ENCODE measurements at places on chromosomes 16 and 17.

DNA sequence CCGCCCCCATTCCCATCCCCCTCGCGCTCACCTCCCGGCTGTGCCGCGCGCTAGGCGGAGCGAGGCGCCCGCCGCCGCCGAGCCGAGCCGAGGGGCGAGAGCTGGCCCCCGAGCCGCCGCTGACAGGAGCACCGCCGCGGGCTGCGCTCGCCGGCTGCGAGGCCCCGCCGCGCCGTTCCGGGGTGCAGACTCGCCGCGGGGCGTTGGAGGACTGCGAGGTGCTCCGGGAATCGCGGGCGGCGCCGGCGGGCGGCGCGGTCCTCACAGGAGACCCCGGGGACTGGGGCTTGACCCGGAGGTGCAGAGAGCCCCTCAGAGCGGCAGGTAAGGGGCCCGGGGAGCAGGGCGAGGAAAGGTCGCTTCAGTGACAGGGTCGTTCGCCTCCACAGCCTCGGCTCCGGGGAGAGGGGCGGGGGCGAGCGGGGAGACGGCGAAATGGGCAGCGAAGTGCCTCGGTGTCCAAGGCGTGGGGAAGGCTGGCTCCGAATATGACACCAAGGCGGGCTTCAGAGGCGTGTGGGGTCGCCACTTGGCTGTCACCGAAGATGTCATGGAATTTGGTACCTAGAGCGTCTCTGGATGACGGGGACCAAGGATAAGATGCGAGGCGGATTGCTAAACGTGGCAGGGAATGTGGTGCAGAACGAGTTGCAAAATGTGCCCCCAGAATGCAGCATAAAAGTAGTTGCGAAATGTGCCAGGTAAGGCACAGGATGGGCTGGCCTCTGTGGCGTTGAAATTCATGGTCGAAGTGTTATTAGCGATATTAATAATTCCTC lies 580 bp downstream of the TANC2 start:
- DNase-seq: no peak
- H3K4me1 ChIP-seq: peaks cover 23% of the 10 kb centered on the region
- peak overlapping the region; percentile 83 for H3K27ac ChIP-seq
- H3K36me3 ChIP-seq: no peaks in the 10 kb centered on the region
- peak overlapping the region; percentile 76 for H3K4me3 ChIP-seq

GRCh38 chr16:46859719-46860152 lies 24.4 kb upstream of the GPT2 start:
- no peak overlapping the region for H3K27ac ChIP-seq
- H3K36me3 ChIP-seq: no peaks in the 10 kb centered on the region
- no peaks in the 10 kb centered on the region for H3K27me3 ChIP-seq
- no peak overlapping the region for H3K4me3 ChIP-seq

DNA sequence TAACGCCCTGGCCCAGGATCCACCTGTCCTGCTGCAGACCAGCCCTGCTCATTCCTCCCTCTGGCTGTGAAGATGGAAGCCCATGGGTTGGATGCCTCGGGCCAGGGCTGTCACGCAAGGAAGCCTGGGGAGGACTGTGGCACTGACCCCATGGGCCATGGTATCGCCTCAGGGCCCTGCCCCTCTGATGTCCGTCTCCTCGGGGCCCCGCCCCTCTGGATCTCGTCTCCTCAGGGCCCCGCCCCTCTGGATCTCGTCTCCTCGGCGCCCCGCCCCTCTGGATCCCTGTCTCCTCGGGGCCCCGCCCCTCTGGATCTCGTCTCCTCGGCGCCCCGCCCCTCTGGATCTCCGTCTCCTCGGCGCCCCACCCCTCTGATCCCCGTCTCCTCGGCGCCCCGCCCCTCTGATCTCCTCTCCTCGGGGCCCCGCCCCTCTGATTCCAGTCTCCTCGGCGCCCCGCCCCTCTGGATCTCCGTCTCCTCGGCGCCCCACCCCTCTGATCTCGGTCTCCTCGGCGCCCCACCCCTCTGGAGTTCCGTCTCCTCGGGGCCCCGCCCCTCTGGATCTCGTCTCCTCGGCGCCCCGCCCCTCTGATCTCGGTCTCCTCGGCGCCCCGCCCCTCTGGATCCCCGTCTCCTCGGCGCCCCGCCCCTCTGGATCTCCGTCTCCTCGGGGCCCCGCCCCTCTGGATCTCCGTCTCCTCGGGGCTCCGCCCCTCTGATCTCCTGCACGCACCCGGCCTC lies 24.0 kb downstream of the METRNL start:
- no peak overlapping the region for H3K4me3 ChIP-seq
- no peak overlapping the region for H3K27ac ChIP-seq
- no peak for DNase-seq
- H3K27me3 ChIP-seq: peaks cover 8% of the 10 kb centered on the region
- no peaks in the 10 kb centered on the region for H3K36me3 ChIP-seq

DNA sequence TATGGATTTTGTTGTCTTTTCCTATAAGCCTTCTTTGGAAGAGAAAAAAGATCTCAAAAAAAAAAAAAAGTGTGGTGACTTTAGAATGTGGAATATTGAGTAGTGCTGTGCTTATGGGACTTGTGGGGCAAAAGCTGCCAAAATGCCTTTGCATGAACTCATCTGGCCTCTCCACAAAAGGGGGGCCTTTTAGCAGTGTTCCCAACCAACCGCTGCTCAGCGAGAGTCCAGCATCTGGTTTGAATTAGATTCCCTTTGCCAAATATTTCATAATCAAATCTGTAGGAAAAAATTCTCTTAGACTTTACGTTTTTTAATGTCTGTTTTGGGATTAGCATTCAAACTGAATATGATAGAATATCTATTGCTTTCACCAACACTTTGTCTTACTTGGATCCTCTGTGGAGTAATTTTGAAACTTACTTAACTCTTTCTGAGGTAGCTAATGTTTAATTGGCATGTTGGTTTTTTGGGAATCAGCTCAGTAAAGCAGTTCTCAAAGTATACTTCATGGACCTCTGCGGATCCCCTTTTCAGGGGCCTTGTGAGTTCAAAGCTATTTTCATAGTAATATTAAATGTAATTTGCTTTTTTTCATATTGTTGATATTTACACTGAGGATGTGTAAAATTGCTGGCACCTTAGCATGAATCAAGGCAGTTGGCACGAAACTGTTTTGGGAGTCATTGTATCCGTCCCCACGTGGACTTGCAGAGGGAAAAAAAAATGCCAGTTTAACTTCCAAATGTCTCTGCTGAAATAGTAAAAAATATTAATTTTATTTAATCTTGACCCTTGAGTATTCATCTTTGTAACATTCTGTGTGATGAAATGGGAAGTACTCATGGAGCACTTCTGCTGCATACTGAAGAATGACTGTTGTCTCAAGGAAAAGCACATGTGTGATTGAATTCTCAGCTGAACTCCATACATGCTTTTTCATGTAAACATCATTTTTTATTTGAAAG lies 34.7 kb upstream of the VPS4A start:
- H3K27me3 ChIP-seq: no peaks in the 10 kb centered on the region
- H3K27ac ChIP-seq: no peak overlapping the region
- H3K36me3 ChIP-seq: no peaks in the 10 kb centered on the region
- no peaks in the 10 kb centered on the region for H3K4me1 ChIP-seq
- DNase-seq: no peak

DNA sequence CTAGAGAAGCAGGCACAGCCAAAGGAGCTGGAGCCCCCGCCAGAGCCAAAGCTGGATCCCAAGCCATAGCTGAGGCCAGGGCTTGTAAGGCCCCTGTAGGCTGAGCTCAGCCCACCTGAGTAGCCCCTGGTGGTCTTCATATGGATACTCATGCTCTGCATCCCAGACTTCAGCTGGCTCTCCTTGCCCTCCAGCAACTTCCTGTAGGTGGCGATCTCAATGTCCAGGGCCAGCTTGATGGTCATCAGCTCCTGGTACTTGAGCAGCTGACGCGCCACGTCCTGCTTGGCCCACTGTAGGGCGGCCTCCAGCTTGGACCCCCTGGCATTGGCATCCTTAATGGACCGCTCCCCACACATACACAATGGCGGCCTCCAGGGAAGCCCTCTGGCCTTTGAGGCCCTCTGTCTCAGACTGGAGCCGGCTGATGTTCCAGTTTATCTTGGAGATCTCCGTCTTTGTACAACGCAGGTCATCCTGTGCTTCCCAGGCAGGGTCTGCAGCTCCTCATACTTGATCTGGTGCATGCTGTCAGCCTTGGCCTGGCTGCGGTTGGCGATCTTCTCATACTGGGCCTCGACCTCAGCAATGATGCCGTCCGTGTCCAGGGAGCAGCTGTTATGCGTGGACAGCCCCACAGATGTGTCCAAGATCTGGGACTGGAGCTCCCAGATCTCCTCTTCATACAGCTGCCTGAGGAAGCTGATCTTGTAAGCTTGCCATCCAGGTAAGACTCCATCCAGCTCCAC lies 28.9 kb downstream of the IKZF3 start:
- DNase-seq: no peak
- H3K4me1 ChIP-seq: no peaks in the 10 kb centered on the region
- H3K4me3 ChIP-seq: no peak overlapping the region
- no peaks in the 10 kb centered on the region for H3K36me3 ChIP-seq

Measured in heart left ventricle (tissue), 16 donors.